ENCODE measurements at places on chromosomes 4 and X.

GRCh38 chr4:81495345-81495744, 23.6 kb upstream of the RASGEF1B start:
- no peak for DNase-seq

GRCh38 chr4:183588691-183589090, 70.3 kb downstream of the RWDD4 start:
- DNase-seq, result no peak

- DNase-seq, result no peak
These were observed 96.6 kb upstream of the IL13RA1 start for GRCh38 chrX:118630848-118631247.

DNA sequence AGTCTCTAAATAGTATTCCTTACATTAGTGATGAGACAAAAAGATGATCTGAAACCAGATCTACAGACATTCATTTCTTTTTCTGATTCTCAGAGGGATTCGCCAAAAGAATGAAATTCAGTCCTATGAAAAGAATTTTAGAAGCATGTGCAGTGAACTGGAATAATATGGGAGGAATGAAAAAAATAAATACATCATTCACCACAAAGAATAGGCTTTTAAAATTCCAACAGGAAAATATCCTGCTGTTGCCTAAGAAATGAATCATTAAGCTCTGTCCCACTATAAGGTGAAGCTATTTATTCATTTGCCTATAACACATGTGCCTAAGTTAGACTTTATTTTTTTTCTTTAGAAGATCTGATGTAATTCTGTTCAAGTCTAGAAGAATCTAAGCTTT, 165.9 kb downstream of the IL15 start:
- no peak for DNase-seq

- DNase-seq, result no peak
These were observed 1.6 kb upstream of the USP11 start for GRCh38 chrX:47231167-47231566.

Data from NCI-H1048 (cell line).